ENCODE measurements at places on chromosomes 12 and 14.

DNA sequence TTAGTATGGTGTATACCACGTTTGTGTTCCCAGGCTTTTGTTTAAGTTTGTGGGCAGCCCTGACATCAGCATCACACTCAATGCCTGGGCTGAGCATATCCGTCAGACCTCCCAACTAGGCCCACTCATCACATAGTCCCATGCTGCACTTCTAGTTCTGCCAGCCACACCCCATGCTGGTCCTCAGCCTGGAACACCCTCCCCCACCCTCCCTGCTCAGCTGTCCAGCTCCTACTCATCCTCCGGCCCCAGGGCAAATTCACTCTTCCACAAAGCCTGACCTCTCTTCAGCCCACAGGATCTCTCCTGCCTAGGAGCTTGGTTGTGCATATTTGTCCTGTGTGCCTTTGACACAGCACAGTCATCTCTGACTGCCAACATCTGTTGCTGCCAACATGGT is 3.9 kb upstream of the ENDOU start:
- DNase-seq: no peak

- DNase-seq: peak; percentile 15
Measured at GRCh38 chr14:65170768-65171507, 68.6 kb upstream of the MAX start.

- DNase-seq: no peak
Measured at GRCh38 chr12:116426391-116427136, 132.6 kb upstream of the MAP1LC3B2 start.

DNA sequence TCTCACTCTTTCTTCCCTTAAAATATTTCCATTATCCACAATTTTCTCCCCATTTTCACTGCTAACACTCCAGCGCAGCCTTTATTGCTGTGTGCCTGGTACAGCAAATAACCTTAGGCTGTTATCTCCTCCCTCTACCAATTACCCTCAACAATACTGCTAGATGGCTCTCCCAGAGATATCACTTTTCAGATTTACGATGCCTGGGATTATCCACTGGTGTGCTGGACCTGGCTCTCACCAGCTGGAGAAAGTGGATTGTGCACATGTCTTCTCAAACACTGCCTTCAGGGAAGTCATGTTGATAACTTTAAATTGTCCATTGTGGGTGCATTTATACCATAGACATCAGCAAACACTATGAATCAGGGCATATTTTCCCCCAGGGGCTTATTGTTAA is 101.9 kb upstream of the ADAMTS20 start:
- no peak for DNase-seq

DNA sequence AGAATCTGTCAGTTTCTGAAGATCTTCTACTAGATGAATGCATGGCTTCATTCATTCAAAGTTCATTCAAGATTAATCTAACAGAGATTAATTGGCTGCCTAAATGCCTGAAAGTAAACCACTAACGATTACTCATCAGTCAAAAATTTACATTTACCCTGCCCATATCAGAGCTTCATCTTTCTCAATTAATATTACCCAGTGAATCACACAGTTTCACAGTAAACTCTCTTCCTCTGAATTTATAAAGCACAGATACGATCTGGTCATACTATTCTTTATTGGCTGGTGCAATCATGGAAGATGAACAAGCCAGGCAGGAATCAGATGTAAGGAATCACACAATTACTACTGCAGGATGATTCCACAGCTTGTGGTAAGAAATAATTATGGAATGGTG is 377.7 kb downstream of the SLC16A7 start:
- DNase-seq: no peak

DNA sequence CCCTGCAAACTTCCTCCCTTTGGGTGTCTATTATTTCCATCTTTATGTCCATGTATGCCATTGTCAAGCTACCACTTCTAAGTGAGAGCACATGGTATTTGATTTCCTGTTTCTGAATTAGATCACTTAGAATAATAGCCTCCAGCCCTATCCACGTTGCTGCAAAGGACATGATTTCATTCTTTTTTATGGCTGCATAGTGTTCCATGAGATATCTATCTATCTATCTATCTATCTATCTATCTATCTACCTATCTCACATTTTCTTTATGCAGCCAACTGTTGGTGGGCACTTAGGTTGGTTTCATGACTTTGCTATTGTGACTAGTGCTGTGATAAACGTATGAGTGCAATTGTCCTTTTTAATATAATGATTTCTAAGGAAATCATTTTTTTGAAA is 11.2 kb upstream of the MRPL42 start:
- no peak for DNase-seq

GRCh38 chr14:52692248-52692962 is 3.0 kb downstream of the ERO1A start:
- DNase-seq: no peak

- DNase-seq: no peak
Measured at GRCh38 chr12:30578426-30578825, 117.2 kb downstream of the IPO8 start.

- DNase-seq: no peak
Measured at GRCh38 chr12:45969084-45969483, 21.3 kb downstream of the SCAF11 start.

GRCh38 chr12:57832966-57833365 is 13.6 kb downstream of the CTDSP2 start:
- DNase-seq: no peak

- DNase-seq: no peak
Measured at GRCh38 chr12:120592121-120593049, 11.2 kb upstream of the POP5 start.

Measured in stimulated activated CD4-positive, alpha-beta T cell treated with anti-CD3 and anti-CD28 coated beads, Interleukin-12 subunit alpha, Interleukin-12 subunit beta, amount 100 ng/mL, for 24 hours (primary cell).